Astrocyte (in vitro differentiated cells and primary cell): ENCODE measurements at places on chromosomes 3 and 15. TPM values are rescaled to one million over a fixed set of nuclear protein-coding genes. Genes with fewer than 3 reads are reported as not detected.

GRCh38 chr3:174202116-174202515 lies 657.0 kb upstream of the NAALADL2 start:
- no peak for DNase-seq

- DNase-seq: peak; percentile 48
Measured at GRCh38 chr3:71309886-71310285, 273.6 kb downstream of the FOXP1 start.

GRCh38 chr3:33749546-33750210 lies 31.6 kb upstream of the CLASP2 start:
- peak; percentile 2 for DNase-seq

DNA sequence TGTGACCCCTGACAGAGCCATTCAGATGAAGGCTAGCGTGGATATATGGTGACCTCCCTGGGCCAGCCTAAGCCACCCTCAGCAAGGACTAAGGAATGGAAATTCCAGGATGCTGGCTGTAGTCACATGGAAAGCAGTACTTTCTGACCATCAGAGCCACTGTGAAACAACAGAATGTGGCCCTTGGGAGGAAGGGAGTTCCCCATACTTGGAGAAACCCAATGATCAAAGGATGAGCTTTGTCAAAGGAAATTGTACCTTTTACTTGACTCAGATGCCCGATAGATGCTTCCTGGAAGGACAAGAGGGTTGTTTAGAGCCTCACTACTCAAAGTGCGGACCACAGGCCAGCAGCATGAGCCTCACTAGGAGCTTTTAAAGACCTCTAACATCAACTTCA lies 484.5 kb upstream of the PROK2 start:
- DNase-seq: no peak

DNA sequence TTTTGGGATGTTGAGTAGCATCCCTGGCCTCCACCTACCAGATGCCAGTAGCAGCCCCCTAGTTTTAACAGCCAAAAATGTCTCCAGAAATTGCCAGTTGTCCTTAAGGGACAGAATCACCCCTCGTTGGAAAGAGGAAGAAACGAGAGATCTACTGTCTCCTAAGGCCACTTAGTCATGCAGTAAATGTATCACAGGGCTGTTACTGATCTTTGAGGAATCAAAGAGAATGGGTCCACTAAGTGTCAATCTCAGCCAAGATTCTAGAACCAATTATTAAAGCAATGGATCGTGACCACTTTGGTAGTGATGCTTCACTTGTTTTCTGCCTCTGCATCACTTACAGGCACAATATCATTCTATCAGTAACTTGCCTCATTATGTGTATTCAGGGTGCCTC lies 26.4 kb downstream of the POLG start:
- DNase-seq: no peak

DNA sequence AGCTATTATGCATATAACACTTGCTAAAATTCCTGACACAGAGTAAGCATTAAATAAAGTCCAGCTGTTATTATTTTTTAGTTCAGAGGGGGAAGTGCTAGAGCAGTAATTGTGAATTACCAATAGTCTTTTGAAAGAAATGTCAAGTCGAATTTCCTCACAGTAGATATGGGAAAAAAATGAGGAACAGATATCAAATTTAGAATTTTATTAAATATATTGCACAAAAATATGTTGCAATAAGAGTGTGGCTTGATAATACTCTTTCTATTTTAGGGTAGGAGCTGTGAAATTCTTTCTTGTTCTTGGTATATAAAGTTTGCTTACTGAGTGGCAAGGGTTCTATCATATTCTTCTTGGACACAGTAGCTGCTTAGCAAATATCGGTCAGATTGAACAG lies 181.3 kb downstream of the NFKBIZ start:
- no peak for DNase-seq

GRCh38 chr15:65906396-65906795 lies 37.1 kb downstream of the RAB11A start:
- DNase-seq: no peak

DNA sequence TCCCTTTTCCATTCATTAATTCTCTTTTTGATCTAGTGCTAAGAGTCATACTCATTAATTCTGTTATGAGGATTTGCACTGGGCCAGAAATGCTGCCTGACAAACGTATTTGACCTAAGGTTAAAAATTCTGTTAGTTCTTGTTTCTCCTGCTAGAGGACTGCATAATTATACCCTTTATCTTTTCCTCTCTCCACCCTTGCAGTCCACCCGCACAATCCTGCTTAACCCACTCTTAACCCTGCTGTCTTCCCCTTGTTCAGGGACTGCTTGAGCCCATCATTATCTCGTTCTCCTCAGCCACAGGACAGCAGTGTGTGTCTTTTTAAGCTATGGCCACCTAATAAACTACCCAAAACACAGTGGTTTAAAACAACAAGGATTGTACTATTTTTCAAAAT lies 31.1 kb upstream of the DYNC1LI1 start:
- DNase-seq: no peak

DNA sequence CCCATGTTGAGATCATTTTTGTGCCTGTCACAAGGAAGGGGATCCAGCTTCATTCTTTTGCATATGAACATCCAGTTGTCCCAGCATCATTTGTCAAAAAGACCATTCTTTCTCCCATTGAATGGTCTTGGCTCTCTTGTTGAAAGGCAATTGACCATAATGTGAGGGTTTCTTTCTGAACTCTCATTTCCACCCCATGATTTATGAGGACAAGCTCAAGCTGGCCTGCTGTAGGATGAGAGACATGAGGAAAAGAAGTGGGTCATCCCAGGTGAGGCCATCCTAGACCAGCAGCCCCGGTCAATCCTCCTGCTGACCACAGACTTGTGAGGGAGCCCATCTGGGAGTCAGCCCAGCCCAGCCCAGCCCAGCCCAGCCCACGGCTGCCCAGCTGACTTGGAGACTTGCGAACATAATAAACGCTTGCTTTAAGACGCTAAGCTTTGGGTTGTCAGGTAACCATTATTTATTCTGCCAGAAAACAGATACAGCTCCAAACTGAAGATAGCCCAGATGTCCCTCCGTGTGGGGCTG lies 69.0 kb downstream of the LINGO1 start:
- no peak for DNase-seq

Gene SLC2A2
- not detected in 2 replicates for total RNA-seq

Gene RLBP1
- not detected in 2 replicates for total RNA-seq

Gene DPPA4
- total RNA-seq: 81.5 and 83.0 TPM in 2 replicates

Gene CYP11A1
- total RNA-seq: 0.43 and 0.60 TPM in 2 replicates

Gene NMB
- total RNA-seq: 6.1 and 6.4 TPM in 2 replicates

Gene CACNA2D2
- 0.31 and 1.00 TPM in 2 replicates for total RNA-seq

Gene OR5K2
- total RNA-seq: not detected in 2 replicates
